K562 (cell line): ENCODE measurements at places on chromosomes 1 and 21.

GRCh38 chr1:61930116-61930645 is 187.9 kb downstream of the PATJ start:
- no peak for DNase-seq

- DNase-seq = no peak
Observed at GRCh38 chr21:40053007-40053406, 185.8 kb downstream of the PCP4 start.

GRCh38 chr21:32140151-32140550 is 138.7 kb downstream of the MIS18A start:
- DNase-seq = no peak

GRCh38 chr1:245118066-245118465 is 36.7 kb upstream of the KIF26B start:
- DNase-seq = no peak

GRCh38 chr21:40102682-40103081 is 235.4 kb downstream of the PCP4 start:
- DNase-seq = no peak

DNA sequence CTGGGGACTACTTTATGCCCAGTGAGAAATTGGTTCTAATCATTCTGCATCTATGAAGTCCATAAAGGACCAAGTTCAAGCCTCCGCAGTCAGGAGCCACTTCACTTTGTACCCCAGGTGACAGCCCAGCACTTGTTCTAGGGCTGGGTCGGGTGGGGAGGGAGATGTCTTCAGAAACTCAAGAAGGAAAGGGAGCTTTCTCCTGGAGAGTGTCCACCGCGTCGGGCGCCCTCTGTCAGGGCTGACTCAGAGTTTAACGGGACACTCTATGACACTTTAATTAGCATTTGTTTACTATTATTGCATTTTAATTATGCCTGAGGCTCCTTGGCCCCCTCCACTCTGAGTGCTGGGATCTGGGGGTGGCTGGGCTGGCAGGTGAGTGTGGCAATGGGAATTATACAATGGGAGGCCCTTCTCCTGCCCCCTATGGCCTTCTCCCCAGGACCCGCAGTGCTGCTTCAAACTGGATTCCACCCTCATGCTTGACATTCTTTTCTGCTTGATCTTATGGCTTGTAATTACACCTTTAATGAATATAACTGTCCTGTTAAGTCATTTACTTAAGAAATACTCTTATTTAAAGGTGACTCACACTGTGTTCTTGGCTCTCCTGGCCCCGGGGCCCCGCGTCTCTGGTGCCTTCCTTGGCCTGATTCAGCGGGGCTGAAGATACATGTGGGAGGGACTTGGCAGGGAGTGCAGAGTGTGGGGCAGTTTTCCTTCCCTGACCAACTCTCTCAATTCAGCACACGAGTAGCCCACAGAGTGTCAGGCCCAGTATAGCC is 136.6 kb downstream of the PLXNA2 start:
- DNase-seq = no peak

DNA sequence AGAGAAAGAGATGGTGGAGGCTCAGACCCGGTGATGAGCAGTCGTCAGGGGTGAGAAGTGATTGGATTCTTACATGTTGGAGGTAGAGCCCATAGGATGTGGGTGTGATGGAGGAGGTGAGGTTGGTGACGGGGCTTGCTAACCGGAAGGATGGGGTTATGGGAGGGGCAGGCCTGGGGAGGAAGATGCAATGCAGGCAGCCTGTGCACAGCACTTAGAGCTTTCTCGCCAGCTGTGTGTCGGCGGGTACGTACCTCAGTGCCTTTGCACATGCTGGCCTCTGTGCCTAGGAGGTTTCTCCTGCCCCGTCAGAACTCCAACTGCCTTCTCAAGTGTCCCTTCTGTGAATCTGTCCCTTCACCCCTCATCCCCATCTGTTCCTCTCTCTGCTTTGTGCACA is 2.9 kb upstream of the BSND start:
- no peak for DNase-seq

GRCh38 chr21:19244502-19245187 is 841.1 kb upstream of the TMPRSS15 start:
- no peak for DNase-seq

DNA sequence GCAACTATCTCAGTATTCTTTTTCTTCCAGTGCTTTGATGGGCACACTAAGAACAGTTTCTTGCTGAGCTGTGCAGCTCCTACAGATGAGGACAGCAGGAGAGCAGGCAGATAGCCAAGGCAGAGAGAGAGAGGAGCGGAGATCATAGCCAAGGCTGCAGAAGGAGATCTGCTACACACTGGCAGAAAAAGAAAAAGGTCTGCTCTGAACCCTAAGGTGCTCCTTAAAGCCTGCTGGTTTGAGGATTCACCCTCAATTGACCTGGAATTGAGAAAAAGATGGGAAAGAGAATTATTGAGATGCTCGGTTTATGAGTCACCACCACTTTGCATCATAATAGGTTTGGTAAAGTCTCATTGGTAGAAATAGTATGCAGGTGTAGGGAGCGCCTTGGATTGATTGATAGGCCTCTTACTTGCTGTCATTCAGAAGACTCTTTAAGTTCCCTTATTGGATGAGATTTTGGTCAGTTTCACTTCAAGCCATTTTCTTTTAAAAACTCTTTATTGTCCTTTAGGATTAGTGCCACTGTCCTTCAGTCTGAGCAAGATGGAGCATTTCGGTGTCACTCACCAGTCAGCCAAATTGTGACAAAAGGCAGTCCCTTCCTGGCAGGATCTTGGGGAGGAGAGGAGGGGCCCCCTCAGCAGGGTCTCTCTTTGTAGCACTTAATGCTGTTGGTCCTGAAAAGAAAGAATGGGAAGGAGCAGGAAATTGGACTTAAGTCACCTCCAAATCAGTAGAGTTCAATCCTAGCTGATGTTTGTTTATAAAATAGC is 685.0 kb downstream of the ADGRL2 start:
- DNase-seq = no peak

DNA sequence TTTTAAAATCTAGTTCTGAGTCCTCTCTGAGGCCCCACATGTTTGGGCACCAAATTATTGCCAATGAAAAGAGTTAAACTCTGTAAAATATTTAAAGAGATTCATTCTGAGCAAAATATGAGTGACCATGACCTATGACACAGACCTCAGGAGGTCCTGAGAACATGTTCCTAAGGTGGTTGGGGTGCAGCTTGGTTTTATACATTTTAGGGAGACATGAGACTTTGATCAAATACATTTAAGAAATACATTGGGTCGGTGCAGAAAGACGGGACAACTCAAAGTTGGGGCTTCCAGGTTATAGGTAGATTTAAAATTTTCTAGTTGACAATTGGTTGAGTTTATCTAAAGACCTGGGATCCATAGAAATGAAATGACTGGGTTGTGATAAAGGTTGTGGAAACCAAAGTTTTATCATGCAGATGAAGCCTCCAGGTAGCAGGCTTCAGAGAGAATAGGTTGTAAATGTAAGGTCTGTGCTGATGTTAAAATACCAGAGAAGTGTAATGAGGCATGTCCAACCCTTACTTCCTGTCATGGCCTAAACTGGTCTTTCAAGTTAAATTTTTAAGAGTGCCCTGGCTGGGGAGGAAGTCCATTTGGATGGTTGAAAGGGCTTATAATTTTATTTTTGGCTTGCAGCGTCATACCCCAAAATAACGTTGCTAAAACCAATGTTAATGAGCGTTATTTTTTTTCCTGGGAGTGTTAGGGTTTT is 274.9 kb downstream of the NUF2 start:
- DNase-seq = no peak

- DNase-seq = no peak
Observed at GRCh38 chr1:85001742-85002141, 4.8 kb upstream of the MCOLN2 start.

- DNase-seq = no peak
Observed at GRCh38 chr1:171582589-171582988, 39.5 kb upstream of the MYOCOS start.

DNA sequence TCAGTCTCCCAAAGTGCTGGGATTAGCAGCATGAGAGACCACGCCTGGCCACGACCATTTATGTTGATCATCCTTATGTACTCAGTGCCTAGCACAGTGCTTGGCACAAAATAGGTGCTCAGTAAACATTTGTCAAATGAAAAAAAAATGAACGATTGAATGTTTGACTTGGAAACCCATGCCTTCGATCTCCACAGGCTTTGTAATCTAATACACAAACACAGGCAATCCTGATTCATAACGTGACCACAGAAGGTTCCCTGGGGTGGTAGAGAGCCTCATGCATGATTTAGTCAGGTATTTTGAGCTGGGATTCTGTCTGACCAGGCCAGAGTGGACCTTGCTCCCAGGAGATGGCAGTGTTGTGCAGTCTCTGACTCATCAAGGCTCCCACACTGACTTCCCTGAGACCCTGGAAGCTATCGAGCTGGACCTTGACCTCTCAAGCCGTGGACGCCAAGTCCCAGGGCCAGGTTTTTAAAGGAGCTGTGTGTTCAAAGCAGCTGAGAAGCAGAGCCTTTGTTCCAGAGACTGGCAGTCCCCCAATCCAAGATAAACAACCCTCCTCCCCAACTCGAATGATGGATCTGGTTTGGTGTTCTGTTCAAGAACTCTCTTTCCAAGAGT is 81.1 kb downstream of the PGM1 start:
- DNase-seq = peak; percentile 59
